ENCODE measurements at places on chromosomes 11 and 22.
A peak's percentile ranks its signal among the peaks of the same experiment; 100 is the strongest.

- no peak for DNase-seq
Observed at GRCh38 chr11:113444502-113445123, 30.6 kb downstream of the DRD2 start.

DNA sequence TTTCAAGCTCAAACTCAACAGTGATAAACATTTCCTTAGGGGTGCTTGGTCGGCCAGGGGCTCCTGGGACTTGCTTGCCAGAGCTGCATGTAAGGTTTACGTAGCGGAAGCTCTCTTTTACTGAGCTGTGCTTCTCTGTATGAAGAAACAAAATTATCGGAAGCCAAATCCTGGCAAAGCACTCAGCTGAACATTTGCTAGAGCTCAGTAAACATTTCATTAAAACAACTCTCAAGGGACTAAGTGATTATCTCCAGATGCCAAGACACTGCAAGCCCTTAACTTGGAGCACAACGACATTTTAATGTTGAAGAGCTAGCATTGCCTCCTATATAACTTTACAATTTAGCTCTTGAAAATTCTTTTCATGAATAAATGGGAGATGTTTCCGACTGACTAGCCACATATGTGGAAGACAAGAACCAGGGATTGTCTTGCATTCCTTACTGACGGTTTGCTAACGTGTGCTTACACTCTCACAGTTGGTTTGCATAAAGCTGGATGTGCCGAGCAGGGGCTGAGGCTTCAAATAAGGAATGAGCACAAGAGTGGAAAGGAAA, 43.4 kb downstream of the SCUBE2 start:
- DNase-seq, result no peak

DNA sequence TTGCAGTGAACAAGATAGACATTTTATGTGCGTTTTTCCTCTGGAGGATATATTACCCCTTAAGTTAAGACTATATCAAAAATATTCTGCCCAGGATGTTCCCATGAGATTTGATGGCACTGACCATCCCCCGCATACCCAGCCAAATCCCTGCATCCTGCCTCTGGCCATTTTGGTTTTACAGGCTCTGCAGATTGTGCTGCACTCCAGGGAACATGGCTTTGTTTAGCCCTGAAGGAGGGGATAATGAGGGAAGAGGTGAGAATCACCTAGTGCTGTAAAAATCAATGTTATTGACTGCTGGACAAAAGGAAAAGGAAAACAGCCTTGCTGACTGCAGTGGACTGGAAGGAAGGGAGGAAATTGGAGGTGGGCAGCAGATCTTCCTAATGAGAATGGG, 717.4 kb downstream of the DLG2 start:
- DNase-seq, result no peak

DNA sequence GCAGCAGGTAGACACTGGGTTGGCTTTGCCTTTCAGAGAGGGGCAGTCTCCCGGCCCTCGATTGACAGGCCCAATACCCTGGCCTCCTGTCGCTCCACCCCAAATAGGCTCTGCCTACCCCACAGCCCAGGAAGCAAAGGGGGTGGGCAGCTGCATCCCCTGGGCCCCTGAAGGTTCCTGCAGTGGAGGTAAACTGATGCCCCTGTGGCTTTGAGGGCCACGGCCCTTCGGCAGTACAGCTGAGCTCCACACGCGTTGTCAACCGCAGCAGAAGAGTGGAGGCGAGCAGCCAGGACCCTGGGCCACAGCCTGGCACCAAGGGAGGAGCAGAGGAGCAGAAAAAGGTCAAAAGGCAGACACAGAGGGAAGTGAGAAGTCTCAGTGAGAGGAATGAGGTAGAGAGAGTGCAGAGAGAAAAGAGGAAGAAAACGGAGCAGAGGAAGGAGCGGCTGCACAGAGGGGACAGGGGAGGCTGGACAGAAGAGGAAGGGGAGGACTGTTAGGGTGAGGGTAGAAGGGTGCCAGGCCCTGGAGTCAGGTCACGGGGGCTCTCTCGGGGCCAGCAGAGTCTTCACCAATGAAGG, 64.0 kb downstream of the SLC22A12 start:
- DNase-seq, result no peak

DNA sequence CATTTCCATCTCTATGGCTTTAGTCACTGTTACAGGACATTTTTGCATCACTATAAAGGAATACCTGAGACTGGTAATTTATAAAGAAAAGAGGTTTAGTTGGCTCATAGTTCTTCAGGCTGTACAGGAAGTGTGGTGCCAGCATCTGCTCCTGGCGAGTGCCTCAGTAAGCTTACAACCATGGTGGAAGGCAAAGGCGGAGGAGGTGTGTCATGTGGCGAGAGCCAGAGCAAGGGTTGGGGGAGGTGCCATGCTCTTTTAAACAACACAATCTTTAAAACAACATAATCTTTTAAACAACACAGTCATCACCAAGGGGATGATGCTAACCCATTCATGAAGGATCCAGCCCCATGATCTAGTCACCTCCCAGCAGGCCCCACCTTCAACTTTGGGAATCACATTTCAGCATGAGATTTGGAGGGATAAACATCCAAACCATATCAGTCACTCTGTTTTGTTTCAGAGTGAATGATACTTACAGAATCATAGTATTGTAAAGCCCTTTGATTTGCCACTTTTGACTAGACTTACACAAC, 103.3 kb downstream of the PDE3B start:
- DNase-seq, result no peak

DNA sequence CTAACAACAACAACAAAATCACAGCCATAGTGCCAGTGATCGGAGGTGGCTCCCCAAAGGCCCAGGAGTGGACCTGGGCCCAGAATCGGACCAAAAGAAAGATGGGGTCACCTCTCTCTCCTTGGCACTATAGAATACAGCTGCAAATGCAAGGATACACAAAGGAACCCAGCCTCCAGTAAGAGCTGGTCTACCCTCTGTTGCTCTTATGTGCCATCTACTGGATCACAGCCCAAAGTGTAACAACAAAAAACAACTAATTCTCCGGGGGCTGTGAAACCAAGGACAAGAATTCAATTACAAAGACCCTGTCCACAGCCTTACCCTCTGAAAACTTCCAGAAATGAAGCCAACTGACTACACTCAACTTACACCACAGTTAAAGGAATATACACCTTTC, 21.6 kb downstream of the OR8G5 start:
- no peak for DNase-seq

- DNase-seq, result peak; percentile 65
Observed at GRCh38 chr11:12411806-12412727, 34.7 kb downstream of the PARVA start.

DNA sequence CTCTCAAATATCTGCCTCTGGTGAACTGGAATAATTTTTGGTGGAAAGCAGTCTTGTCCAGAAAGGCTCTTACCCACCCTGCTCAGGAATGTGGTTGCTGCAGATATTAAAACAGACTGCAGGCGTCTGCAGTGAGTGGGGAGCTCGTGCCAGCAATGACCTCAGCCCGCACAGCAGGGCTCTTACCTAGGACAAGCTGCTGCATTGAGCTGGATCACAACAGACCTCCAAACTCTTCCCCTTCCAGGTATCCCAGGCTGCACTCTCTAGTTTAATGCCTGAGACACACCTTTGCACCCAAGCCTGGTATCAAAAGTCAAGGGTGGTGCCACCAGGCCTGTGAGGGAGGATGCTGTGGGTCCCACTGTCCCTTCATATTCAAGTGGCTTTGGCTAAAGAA, 69.7 kb upstream of the CDON start:
- no peak for DNase-seq

DNA sequence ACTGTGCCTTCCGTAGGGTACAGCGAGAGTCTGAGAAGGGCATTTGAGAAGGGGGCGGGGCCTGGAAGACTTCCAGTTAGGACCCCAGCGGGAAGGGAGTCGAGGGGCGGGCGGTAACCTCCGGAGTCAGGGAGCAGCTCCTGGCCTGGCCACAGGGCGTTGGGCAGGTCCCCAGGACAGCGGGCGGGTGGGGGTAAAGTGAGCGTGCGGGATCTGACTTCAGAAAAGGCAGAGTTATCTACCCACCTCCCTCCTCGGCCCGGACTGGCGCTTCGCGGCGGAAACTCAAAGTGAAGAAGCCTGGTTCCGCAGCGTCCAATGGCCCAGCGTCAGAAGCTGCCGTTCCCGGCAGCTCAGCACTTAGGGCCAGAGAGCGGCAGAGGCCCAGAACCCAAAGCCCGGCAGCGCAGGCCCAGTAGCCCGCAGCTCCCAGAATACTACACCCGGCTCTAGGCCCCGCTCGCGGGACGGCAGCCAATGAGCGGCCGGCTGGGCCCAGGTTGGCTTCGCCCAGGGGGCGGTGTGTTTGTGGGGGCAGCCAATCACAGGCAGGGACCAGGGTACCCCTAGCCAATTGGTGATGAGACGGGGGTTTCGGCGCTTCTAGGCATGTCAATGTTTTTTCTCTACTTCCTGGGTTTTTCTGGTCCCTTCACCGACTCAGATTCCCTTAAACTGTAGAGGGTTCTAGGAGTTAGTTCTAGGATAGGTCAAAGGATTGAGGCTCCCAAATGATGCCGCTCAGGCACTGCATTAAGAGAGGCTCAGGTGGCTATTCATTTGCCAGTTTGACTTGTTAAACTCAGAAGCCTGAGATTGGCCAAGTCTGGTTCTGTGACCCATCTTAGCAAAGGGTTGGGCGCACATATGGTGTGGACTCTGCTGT, at the start of gene TRIM68:
TSS of gene TRIM68 (minus strand) at position 451 of the 886 bp plus-strand sequence. CDS start 2,727 bp downstream, outside the sequence.
- peak; percentile 87 for DNase-seq

- DNase-seq, result no peak
Observed at GRCh38 chr11:96472085-96472484, 82.3 kb downstream of the JRKL start.

GRCh38 chr11:116641561-116642045, 131.2 kb downstream of the BUD13 start:
- DNase-seq, result no peak

DNA sequence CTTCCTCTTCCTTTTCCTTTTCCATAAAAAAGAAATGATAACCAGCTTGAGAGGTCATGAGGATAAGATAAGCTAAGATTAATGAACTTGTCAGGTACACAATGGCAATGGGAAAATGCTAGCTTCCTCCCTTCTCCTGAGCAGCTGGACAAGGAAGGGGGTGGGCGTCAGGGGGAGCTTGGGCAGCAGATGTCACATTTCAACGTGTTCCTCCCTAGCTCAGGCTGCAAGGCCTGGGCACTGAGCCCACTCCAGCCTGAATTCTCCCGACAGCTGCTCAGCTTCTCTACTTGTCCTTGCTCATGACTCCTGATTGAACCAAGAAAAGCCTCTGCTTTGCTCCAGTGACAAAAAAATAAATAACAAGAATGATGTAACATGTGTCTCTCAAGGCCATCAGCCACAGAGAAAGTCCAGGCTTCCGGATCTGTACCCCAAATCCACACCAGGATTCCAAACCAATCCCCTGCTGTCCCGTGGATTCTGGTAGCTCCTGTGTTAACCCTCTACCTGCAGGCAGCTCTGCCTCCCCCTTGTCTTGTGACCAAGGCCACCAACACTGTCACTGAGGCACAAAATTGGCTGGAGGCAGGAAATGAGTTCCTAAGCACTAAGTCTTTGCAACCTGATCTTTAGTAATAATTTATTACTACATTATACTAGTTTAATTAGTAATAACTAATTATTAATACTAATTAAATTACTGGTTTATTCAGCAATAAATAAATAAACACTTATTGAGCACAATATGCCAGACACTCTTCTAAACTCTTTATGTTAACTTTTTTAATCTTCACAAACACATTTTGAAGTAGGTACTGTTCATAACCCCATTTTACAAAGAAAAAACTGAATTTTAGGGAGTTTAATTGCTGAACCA, 146.5 kb downstream of the CCDC34 start:
- no peak for DNase-seq

DNA sequence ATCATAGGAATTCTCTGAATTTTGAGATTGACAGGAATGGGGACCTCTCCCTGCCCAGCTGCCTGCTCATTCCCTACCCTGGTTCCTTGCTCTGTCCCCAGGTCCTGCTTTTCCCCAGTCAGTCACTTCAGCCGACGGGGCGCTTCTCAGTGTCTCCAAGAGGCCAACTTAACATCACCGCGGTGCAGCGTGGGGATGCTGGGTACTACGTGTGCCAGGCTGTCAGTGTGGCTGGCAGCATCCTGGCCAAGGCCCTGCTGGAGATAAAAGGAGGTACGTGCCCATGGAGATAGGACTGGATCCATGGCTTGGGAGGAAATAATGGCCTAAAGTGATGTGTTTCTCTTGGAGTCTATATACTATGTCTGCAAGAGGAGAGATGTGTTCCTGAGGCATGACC, 7.0 kb downstream of the ROBO3 start:
- no peak for DNase-seq

DNA sequence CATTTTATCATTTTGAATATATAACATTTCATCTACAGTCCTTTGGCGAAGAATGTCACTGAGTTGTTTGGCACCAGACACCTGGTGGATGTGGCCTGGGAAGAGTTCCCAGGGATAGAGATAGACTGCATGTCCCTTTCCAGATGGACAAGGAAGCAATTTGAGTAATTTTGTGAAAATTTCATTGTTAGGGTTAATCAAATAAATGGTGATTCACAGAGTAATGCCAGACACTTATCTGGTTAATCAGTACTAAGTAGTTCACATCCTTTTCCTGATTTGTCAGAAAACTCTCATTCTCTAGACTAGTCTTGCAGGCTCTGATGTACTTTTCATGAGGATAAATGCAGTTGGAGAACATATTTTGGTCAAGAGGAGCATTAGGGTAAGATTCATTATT, 41.6 kb downstream of the NAALAD2 start:
- DNase-seq, result no peak

GRCh38 chr11:117186431-117186761, 7.9 kb downstream of the SIDT2 start:
- DNase-seq, result no peak

- DNase-seq, result no peak
Observed at GRCh38 chr11:40952479-40952878, 507.0 kb downstream of the LRRC4C start.

DNA sequence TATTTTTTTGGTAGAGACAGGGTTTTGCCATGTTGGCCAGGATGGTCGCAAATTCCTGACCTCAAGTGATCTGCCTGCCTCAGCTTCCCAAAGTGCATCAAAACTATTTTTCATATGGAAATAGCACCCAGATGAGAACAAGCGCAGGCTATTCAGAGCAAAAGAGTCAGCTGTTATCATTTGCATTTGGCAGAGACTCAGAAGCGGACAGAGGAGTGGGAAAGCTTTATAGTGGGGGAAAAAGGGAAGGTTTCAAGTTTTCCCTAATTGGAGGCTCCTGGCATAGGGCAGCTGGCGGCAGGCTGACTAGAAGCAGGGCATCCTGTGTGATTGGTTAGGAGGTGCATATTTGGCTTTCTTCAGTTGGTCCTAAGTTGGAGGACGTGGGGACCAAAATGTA, 20.2 kb downstream of the ATG13 start:
- DNase-seq, result no peak

DNA sequence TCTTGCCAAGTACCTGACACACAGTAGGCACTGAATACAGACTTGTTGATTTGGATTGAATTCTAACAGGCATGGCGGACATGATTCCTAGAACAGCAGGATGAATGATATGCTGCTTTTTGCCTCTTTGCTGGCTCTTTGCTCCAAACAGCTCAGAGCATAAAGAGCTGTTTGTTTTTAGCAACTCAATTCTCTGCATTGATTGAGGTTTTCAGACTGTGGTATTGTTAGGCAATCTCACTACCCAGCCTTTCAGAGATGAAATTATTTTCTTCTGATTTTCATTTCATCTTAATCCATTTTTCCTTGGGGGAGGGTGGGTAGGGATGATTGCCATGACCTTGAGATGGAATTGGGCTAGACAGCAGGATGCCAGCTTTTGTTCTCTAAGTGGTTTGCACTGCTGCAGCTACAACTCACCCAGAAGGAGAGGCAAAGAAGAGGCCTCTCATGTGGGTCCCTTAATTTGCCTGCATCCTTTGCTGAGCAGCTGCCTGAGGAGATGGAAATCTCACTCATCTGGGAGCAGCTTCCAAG, 20.5 kb downstream of the COA4 start:
- no peak for DNase-seq
